Activated CD4-positive, alpha-beta T cell treated with anti-CD3 and anti-CD28 coated beads, Interleukin-2, amount 10 ng/mL, durations not matched to agents 24 days and 14 days (primary cell): ENCODE measurements at places on chromosomes 3 and 15. TPM values are rescaled to one million over a fixed set of nuclear protein-coding genes. Genes with fewer than 3 reads are reported as not detected.

DNA sequence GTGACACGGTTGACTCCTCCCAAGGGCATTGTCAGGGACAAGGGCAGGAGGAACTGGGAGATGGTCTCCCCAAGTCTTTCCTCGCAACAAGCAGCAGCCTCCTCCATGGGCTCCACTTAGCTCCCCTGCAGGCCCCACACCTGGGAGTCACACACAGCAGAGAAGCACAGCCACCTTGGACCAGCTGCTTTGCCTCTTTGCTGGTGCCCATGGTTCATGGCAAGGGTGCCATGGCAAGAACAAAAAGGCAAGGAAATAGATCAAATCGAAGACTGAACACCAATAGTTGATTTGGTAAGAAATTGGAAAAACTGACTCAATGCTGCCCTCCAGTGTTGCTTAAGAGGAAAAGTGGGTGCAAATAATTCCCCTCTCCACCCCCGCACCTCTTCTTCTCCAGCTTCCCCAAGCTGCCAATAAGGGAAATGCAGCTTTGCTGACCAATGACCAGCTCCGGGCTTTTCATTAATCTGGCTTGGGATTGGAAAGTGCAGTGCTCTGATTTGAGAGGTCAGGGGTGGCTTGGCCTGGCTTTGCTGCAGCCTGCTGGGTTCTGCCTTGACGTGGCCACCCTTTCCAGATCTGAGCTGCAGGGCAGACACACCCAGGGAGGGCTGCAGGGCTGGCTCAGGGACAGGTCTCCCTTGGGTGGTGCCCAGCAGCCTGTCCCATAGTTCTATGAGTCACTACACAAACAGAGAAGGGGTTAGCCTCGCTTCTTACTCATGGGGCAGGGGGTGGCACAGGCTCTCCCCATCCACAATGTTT is 162.0 kb downstream of the KLF13 start:
- DNase-seq: peak; percentile 82

DNA sequence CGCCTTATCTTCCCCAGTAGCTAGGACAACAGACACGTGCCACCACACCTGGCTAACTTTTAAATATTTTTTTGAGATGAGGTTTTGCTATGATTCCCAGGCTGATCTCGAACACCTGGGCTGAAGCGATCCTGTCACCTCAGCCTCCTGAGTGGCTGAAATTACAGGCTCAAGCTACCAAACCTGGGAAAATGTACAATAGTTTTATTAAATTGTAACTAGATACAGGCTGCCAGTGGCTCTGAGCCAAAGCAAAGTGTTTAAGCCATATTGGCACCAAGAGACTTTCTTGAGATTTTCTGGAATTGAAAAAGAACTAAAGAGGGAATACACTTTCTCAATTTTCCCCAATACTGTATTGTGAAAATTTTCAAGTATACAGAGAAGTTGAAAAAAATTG is 204.3 kb downstream of the SUCLG2 start:
- no peak for DNase-seq

Gene CLDND1
- total RNA-seq: 279 and 288 TPM in 2 replicates

DNA sequence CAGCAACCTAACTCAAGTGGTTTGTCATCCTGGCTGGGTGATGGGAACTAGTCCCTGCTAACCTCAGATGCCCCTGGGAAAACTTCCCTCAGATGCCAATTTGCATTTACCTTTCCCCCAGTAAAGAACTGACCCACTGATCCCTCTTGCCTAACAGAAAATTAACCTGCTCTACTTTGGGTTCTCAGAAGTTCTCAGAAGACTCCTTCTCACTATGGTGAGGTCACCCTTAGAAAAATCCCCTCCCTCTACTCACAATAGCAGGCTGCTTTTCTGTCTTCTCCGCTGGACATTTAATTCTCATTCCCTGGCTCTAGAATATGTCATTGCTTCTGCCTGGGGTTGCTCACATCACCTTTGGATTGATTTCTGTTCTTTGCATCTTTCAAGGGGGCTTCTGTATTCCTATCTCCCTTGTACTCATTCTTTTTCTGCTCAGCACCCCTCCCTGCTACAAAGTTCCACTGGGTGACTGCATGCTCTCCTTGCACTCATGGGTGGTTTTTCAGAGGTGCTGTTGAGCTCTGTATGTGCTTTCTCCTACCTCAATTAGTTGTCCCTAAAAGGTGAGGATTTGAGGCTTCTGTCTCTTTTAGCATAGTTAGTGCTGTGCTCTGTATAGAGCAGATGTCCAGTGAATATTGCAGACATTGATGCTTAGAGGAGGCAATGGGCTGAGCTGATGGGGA is 869 bp downstream of the PLA1A start:
- DNase-seq: no peak

Gene AP4E1
- total RNA-seq: 16.5 TPM in 2 replicates

DNA sequence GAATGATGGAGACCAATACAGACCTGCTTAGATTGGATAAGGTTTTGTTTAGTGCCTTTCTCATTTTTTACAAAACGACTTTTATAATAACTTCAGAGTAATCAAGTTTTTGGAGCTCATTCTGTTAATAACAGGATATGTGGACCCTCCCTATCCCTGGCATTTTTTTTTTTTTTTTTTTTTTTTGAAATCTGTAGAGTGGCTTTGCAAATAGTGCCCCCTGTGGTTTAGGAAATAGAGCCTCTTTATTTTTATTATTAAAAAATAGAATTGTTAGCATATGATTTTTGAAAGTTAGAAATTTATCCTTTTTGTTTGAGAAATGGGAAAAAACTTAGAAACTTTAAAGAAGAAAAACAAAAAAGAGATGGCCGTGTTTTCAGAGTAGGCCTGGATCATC is 11.4 kb downstream of the SKIL start:
- DNase-seq: no peak

- no peak for DNase-seq
Observed at GRCh38 chr3:55942868-55943267, 455.8 kb upstream of the WNT5A start.

- no peak for DNase-seq
Observed at GRCh38 chr15:22813844-22814243, 24.6 kb upstream of the NIPA2 start.

Gene STAC
- not detected in 2 replicates for total RNA-seq

DNA sequence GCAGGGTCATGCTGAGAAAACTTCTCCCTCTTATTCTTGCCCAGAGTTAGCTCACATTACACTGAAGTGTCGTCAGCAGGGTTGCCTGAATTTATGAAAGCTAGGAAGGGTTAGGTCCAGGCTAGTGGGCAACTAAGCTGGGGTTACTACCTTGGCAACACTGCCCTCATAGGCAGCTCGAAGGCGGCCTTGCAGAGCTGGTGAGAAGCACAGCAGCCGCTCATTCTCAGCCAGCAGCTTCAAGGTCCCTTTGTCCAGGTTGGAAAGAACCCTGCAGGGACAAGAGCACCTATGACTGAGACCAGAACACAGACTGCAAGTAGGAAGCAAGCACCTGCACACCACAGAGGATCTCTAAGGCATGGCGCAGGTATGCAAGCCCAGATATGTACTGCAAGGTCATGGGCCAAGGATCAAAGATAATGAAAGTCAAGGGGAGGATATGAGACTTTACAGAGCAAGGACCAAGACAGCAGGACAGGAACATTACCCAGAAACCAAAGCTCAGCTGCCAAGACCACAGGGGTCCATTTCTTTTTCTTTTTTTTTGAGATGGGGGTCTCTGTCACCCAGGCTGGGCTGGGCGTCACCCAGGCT is 2.8 kb downstream of the CDAN1 start:
- no peak for DNase-seq

Gene HRG
- not detected in 2 replicates for total RNA-seq

GRCh38 chr3:127751163-127751621 is 71.1 kb downstream of the MGLL start:
- no peak for DNase-seq

GRCh38 chr15:77504306-77504705 is 83.6 kb downstream of the HMG20A start:
- no peak for DNase-seq

GRCh38 chr3:176969506-176969905 is 227.8 kb downstream of the TBL1XR1 start:
- DNase-seq: no peak

DNA sequence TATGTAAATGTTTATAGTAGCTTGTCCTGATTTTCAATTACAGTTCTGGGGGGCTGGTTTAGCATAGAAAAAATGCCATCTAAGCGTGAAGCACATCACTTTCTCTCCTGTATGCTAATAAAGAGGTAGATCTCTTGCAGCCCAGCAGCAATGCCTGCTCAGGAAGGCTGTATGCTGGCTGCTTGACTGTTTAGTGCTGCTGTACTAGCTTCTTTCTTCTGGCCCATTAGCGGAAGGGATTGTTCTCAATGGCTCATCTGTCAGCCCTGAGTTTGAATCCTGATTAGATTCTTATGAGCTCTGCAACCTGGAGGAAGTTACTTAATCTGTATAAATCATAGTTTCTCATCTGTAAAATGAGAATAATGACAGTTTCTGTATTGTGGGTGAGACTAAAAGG is 478.9 kb downstream of the ERC2 start:
- DNase-seq: peak; percentile 26

Gene ATP10A
- 42.7 and 48.0 TPM in 2 replicates for total RNA-seq

Gene PSTPIP1
- total RNA-seq: 182 and 186 TPM in 2 replicates

- no peak for DNase-seq
Observed at GRCh38 chr15:78642331-78642730, 1.3 kb upstream of the CHRNB4 start.

Gene PGBD4
- 3.7 and 4.0 TPM in 2 replicates for total RNA-seq
